Epithelial cell of esophagus (primary cell): ENCODE measurements at places on chromosomes 5 and 9.

- no peak for DNase-seq
Measured at GRCh38 chr5:127417528-127417927, 99.9 kb upstream of the PRRC1 start.

- no peak for DNase-seq
Measured at GRCh38 chr9:118882684-118883083, 486.6 kb downstream of the BRINP1 start.

GRCh38 chr5:134533115-134533815 lies 7.8 kb downstream of the JADE2 start:
- DNase-seq, result no peak

DNA sequence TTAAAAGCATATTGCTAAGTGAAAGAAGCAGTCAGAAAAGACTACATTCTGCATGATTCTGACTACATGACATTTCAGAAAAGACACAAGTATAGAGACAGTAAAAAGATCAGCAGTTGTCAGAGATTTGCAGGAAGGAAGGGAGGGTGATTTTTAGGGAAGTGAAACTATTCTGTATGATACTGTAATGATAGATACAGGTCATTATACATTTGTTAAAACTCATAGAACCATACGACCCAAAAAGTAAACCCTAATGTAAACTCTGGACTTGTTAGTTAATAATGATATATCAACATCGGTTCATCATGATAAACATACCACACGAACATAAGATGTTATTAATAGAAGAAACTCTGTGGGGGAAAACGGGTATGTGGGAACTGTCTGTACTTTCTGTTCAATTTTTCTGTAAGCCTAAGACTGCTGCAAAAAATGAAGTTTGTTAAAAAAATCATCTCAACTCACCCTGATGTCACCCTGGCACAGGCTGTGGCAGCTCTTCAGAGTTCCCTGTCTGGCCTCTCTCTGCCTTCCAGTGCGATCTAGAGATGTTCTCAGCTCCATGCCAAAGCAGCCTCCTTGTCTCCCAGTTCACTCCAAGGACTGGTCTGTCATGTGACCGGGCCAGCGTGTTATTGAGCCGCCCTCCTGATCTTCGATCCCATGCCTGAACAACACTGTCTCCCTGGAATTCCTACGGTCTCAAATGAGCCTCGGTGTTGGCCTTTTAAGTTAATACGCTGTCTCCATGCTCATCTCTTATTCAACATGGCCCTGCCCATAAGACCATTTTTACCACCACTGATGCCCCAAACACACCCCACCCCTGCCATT lies 35.4 kb downstream of the PRLR start:
- no peak for DNase-seq

DNA sequence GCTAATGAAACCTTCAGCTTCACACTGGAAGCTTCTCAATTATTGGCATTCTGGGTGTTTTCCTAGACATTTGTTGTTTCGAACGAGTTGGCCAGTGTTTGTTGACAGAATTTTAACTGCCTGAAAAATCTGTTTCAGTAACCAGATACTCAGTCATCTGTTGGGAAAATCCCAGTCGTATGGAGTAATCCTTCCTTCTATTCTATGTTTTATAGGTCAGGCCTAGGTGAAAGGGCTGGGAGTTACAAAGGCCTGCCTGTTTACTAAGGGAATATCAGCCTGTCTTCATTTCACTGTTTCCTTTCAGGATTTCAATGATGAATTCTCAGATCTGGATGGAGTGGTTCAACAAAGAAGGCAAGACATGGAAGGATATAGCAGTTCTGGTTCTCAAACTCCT lies 59.9 kb downstream of the GRAMD2B start:
- peak; percentile 36 for DNase-seq

GRCh38 chr9:6123416-6123815 lies 92.2 kb upstream of the IL33 start:
- no peak for DNase-seq

GRCh38 chr5:176743868-176744583 lies 66.3 kb upstream of the UNC5A start:
- no peak for DNase-seq

- DNase-seq, result peak; percentile 69
Measured at GRCh38 chr5:5141625-5142525, 1.7 kb downstream of the ADAMTS16 start.

- peak; percentile 93 for DNase-seq
Measured at GRCh38 chr5:39624268-39624886, 199.6 kb upstream of the DAB2 start.

DNA sequence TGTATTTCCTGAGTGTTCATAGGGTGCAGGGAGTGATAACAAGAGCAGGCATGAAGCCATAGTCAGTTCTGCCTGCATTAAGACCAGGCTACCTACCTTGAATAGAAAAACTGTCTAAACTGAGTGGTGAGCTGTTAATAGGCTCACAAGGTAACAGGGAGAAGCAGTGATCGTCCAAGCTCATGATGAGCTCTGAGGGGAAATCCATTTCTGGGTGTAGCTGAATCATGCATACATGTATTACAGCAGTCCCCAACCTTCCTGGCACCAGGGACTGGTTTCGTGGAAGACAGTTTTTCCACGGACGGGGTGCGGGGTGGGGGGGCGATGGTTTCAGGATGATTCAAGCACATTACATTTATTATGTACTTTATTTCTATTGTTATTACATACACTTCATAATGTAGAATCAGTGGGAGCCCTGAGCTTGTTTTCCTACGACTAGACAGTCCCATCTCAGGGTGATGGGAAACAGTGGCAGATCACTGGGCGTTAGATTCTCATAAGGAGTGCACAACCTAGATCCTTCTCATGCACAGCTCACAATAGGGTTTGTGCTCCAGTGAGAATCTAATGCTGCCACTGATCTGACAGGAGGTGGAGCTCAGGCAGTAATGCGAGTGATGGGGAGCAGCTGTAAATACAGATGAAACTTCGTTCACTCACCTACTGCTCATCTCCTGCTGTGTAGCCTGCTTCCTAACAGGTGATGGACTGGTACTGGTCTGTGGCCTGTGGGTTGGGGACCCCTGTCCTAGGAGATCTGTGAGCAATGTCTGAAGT lies 100.0 kb upstream of the IL6ST start:
- peak; percentile 16 for DNase-seq

DNA sequence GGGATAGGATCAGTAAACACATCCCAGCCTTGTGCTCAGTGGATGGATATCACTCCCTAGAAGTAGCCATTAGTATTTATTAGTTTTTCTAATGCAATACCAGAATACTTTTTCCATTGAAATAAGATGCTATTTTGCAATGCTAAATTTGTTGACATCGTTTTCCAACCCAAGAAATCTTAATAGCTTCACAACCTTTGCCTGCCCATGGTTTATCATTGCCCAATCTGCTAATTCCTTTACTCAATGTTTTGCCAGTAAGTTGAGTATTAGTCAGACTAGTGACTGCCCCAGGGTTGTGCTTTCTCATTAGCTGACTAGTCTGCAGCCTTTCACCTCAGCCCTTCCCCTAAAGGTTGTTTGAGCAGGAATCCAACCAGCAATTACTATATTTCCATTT lies 62.9 kb downstream of the NREP start:
- peak; percentile 97 for DNase-seq

- DNase-seq, result peak; percentile 40
Measured at GRCh38 chr9:29750062-29750461, 2176.8 kb upstream of the C9orf72 start.

- DNase-seq, result no peak
Measured at GRCh38 chr5:15441433-15442192, 58.4 kb upstream of the FBXL7 start.

GRCh38 chr9:101225271-101225670 lies 159.5 kb downstream of the BAAT start:
- DNase-seq, result no peak

- DNase-seq, result peak; percentile 11
Measured at GRCh38 chr5:174612686-174613085, 111.7 kb upstream of the MSX2 start.

DNA sequence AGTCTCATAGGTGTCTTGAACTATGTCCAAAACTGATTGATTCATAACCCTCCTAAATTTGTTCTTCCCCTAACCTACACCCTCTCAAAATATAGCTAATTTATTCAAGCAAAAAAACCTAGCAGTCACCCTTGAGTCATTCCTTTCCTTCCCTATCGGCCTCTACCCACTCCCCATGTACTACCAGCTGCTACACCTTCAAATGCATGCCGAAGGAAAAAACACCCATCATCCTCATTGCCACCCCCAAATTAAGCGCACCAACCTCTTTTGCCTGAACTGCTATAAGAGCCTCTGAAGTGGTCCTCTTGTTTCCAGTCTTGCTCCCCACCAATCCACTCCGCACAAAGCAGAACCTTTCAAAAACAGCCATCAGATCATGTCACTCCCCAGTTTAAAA lies 12.6 kb downstream of the LIFR start:
- DNase-seq, result no peak

GRCh38 chr9:69431777-69432176 lies 106.8 kb downstream of the ENTREP1 start:
- peak; percentile 52 for DNase-seq

GRCh38 chr5:1347571-1347970 lies 2.7 kb upstream of the CLPTM1L start:
- DNase-seq, result no peak

GRCh38 chr5:126847826-126848251 lies 70.9 kb downstream of the LMNB1 start:
- no peak for DNase-seq

- DNase-seq, result no peak
Measured at GRCh38 chr9:86907346-86907745, 40.0 kb downstream of the GAS1 start.

DNA sequence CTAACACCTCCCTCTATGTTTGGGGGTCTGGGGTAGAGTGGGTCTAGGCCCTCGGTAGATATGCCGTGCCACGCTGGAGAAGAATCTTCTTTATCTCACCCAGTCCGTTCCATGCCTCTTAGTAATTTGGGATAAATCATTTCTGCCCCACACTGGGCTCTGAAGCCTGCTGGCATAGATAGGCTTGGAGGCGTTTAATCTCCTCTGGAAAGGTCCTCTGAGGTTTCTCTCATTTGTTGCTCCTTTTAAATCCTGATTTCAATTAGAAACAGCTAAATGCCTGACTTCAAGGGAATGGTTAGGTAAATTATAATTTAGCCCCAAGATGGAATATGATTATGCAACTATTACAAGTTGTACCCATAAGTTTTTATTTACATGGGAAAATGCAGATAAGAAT lies 57.8 kb upstream of the AKNA start:
- no peak for DNase-seq

GRCh38 chr5:103232393-103232999 lies 26.1 kb upstream of the MACIR start:
- DNase-seq, result peak; percentile 60

GRCh38 chr9:120650352-120650751 lies 63.9 kb downstream of the MEGF9 start:
- peak; percentile 55 for DNase-seq

DNA sequence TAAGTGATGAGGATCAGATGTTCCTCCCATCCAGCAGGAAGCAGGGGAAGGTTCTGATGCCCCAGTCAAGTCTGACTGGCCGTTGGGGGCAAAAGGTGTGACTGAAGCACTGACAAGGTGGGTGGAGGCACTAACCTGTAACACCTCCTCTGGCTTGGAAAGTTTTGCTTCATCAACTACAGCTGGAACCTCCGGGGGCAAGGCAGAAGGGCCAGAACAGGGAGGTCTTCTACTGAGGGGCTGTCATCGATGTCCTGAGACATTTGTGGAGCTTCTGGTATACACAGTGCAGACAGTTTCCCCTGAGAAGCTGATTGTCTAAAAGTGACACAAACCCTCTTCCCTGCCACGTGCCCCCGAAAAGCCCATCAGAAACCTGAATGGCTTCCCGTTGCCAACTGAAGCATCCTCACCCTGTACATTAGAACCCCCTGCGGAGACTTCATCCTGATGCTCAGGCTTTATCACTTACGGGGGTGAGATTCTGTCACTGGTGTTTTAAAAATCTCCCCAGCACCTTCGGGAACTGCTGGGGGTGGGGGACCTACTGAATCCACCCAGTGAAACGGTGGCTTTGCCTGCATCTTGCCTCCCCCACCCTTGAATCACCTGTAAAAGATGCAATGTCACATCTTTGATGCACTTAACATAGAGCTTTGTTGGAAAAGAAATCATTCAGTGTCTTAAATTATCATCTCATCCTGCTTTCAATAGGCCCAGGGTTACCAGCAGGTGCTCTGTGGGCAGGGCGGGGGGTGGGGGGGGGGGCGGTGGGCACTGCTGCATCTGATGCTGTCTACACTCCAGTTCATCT lies 24.6 kb downstream of the TRAF1 start:
- no peak for DNase-seq

GRCh38 chr9:77944556-77945243 lies 86.9 kb downstream of the GNAQ start:
- DNase-seq, result no peak

- no peak for DNase-seq
Measured at GRCh38 chr9:68489646-68490045, 51.0 kb downstream of the TMEM252 start.

DNA sequence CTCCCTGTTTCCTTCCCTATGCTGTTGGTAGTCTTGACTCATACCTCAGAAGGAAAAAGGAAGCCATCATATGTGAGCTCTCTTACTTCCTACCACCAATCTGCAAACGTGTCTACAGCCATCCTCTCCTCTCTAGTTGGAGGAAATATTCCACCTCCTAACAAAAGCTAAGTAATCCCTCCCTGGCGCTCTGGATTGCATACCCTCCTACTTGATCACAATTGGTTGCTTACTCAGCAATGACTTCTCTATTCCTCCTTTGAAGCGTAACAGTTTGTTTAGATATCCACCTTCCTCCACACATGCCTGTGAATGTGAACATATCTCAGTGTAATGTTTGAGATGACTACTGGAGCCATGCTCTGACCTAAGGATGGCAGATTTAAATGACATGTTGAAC lies 18.2 kb downstream of the RUSC2 start:
- DNase-seq, result no peak

GRCh38 chr5:172106511-172107356 lies 81.3 kb downstream of the STK10 start:
- DNase-seq, result no peak

DNA sequence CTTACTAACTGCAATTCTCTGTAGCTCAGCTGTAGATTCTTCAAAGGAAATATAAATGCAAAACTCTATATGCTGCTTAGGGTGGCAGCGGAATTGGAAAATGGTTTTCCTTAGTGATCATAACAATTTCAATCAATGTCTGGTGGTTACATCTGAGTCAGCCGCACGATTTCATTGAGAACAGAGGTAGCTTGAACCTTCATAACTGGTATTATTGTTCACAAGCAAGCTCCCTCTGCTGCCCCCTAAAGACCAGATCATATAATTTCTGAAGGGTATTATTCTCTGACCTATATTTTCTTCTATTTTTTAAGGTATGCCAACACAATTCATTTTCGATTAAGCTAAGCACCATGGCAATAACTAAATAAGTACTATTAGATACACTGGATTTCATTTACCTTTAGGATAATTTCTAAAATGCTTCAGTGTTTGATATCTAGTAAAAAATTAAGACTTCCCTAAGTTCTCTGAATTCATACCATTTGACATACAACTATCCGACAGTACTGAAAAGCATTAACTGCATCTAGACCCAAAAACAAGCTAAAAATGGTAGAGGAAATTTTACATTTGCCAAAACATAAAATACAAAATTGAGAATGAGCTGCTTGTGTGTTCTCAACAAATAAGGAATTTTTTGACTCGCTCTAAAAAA lies 181.1 kb upstream of the SPEF2 start:
- DNase-seq, result peak; percentile 45

GRCh38 chr9:125758986-125759763 lies 12.0 kb downstream of the PBX3 start:
- no peak for DNase-seq

- no peak for DNase-seq
Measured at GRCh38 chr9:136336156-136336870, 9.0 kb downstream of the GPSM1 start.

GRCh38 chr9:23820451-23821374 lies 5.3 kb downstream of the ELAVL2 start:
- DNase-seq, result peak; percentile 58

GRCh38 chr9:98989036-98990000 lies 45.6 kb downstream of the COL15A1 start:
- DNase-seq, result peak; percentile 90
